Right atrium auricular region (tissue), 2 donors: ENCODE measurements at places on chromosomes 6 and 20. TPM values are rescaled to one million over a fixed set of nuclear protein-coding genes. Genes with fewer than 3 reads are reported as not detected.

LHFPL5 gene
- not detected for total RNA-seq

TSBP1 gene
- total RNA-seq: not detected

CST5 gene
- total RNA-seq: not detected

CASS4 gene
- 2.0 TPM for total RNA-seq

GRCh38 chr20:44586289-44586911, 4.0 kb downstream of the PKIG start:
- no peak for DNase-seq

SLC24A3 gene
- 1.4 TPM for total RNA-seq

DNA sequence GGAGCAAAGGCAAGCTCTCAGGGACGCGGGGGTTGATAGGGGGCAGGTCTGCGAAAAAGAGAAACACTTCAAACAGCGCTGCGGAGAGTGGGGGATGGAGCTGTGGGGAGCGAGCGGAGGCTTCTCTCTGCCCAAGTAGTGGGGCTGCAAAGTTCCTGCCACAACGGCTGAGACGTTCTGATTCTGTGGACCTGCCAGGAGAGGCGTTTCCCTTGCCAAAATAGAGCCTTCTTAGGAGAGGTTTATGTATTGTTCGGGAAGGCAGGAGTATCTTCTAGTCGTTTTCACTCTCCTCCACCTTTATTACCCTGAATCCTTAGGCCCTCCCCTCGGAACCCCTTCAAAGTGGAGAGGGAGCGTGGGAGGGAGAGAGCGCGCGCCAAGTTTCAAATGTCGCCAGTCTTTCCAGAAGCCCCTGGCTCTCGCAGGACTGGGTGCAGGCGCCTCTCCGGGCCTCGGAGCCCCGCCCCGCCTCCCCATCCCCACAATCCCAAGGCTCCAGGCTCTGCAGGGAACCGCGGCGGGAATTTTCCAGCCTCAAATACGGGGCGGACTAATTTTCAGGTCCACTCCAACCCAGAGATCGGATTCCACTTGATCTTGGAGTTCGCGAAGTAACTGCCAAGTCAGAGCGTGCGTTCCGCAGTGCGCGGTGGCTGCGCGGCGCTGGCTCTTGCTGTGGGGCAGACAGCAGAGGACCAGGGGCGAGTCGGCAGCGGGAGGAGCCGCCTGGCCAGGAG, 10.0 kb upstream of the POU3F2 start:
- DNase-seq: no peak

DNA sequence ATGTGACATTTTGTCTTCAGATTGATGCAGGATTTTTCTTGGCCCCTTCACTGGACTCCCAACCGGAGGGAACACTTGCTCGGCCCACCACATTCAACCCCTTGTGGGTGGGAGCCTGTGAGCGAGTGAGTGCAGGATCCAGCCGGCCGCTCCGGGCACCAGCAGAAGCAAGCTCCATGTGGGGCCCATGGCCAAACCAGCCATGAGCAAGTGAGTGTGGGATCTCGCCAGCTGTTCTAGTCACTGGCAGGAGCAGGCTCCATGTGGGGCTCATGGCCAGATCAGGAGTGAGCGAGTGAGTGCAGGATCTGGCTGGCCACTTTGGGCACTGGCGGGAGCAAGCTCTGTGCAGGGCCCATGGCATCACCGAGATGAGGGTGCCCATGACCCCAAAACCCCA, 42.6 kb downstream of the OSTM1 start:
- no peak for DNase-seq

- no peak for DNase-seq
These were observed 2.1 kb downstream of the KIAA0319 start for GRCh38 chr6:24643920-24644319.

BANF2 gene
- not detected for total RNA-seq

GRCh38 chr6:48744948-48745347, 634.0 kb upstream of the PTCHD4 start:
- no peak for DNase-seq

OR12D2 gene
- not detected for total RNA-seq

GRCh38 chr6:87237804-87238203, 82.4 kb downstream of the ZNF292 start:
- DNase-seq: no peak

GRCh38 chr6:131733376-131734016, 22.7 kb upstream of the CTAGE9 start:
- no peak for DNase-seq

DNA sequence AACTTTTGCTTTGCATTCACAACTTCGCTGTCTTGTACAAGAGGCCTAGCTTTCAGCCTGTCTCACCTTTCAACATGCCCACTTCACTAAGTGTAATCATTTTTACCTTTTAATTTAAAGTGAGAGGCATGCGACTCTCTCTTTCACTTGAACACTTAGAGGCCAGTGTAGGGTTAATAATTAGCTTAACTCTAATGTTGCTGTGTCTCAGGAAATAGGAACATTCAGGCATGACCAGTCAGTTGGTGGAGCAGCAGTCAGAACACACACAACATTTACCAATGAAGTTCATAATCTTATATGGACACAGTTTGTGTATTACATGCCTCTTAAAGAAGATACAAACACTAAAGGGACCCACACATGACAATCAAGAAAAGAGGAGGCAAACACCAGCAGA, 47.6 kb downstream of the HTR1B start:
- DNase-seq: no peak

DNA sequence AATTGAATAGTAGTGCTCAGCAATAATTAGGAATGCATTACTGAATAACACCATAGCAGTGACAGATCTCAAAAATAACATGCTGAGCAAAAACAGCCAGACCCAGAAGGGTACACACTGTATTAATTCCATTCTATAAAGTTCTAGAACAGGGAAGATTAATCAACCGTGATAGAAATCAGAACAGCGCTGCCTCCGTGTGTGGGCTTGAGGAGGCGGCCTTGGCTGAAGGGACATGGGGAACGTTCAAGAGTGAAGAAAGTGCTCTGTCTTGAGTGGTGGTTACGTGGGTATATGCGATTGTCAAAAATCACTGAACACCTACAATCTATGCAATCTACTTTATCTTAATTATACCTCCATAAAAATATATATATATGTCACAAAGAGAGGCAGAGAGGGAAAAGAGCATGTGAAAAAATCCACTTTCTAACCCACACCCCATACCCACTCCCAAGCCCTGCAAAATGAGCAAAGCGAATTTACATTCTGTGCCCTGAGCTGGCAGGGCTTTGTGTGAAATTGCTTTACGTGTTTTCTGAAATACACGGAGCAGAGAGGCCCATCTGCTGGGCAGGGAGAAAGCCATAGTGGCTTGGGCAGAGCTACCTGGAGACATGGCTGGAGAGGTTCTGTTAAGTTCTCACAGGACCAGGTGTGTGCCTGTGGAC, 74.4 kb downstream of the NFATC2 start:
- DNase-seq: no peak

PTGIS gene
- total RNA-seq: 59.8 TPM

GRCh38 chr20:34880215-34880850, 3.9 kb downstream of the ACSS2 start:
- no peak for DNase-seq

- DNase-seq: no peak
These were observed 213.3 kb downstream of the CBLN4 start for GRCh38 chr20:55792049-55792448.

DNA sequence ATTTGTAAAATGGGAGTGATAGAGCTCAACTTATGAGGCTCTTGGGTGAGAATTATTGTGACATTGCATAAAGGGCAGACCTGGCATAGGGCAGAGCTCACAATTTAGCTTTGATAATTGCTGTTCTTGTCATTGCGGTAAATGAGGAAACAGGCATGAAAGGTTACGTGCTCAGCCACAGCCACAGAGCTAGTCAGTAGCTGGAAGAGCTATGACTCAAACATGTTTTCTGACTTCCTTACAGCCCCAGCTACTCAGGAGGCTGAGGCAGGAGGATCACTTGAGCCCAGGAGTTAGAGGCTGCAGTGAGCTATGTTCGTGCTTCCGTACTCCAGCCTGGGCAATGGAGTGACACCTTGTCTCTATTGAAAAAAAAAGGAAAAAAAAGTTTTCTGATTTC, 3.5 kb upstream of the GHRH start:
- DNase-seq: no peak

SCAF8 gene
- 46.9 TPM for total RNA-seq

- DNase-seq: no peak
These were observed 54.9 kb downstream of the PXDC1 start for GRCh38 chr6:3696525-3697088.

GRCh38 chr6:136520517-136520916, 29.7 kb downstream of the MAP7 start:
- DNase-seq: no peak

DNA sequence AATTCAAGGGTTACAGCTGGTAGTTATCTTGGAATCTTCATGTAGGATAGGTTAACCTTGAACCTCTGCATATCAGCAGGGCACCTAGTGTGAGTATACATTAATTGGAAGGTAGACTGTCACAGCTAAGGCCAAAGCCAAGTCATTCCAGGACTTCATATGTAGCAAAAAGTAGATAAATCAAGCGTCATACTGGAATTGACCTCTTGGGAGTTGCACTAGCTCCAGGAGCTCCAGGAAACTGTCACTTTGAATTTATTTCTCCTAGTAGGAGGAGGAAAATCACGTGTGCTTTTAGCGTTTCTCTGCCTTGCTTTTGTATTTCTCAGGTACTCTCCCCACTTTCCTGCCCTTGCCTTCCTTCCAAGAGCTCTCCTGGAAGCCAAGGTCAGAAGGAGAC, 30.3 kb downstream of the RIPOR2 start:
- no peak for DNase-seq

SLC17A4 gene
- not detected for total RNA-seq

CPXM1 gene
- 2.9 TPM for total RNA-seq

- DNase-seq: no peak
These were observed 389.4 kb downstream of the RNGTT start for GRCh38 chr6:88574031-88574430.

DNA sequence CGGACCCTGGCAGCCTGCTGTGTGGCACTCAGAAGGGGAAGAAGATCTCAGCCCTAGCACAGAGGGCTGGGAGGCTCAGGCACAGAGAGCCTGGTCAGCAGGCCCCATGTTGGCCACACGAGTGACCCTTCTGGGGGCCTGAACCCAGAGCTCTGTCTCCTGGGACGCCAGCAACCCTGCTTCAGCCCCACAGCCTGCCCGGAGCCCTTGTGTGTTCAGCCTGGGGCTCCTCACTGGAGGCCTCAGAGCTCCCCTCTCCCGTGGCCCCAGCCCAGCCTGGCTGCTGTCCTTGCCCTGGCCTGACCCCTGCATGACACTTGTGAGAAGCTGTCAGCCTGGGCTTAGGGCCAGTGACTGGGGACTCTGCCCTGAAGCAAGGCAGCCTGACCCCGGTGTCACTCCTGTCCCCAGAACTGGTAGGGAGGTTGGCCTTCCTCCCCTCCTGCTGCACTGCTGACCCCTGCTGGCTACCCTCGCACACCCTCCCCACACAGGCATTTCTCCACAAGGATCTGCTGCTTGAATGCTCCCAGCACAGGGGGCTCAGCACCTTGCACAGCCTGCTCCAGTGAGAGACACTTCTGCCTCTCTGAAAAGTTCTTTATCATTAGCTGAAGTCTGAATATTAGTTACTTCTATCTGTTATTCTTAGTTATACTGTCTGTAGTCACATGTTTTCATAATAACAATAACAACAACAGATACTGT, 15.4 kb upstream of the IP6K3 start:
- DNase-seq: no peak

GRCh38 chr20:12056839-12057238, 139.1 kb downstream of the BTBD3 start:
- no peak for DNase-seq

ME1 gene
- total RNA-seq: 26.5 TPM

DNA sequence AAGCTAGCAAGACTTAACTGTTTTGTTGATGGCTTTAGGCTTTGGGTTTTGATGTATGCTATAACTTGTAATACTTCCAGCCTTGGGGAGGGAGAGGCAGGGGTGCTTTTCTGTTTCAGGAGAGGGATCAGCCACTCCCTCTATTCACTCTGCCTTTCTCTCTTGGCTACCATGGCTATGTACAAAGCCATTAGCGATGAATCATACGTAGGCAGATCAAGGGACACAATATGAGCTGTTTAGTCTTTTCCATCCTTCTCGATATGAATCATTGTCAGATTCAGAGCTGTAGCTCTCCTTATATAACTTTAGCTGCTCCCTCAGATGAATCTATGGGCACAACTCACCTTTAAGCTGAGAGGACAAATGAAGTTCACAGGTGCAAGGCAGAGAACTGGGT, 230.6 kb downstream of the TSHZ2 start:
- no peak for DNase-seq
